ENCODE measurements at places on chromosomes 1 and 21.
A peak's percentile ranks its signal among the peaks of the same experiment; 100 is the strongest.

DNA sequence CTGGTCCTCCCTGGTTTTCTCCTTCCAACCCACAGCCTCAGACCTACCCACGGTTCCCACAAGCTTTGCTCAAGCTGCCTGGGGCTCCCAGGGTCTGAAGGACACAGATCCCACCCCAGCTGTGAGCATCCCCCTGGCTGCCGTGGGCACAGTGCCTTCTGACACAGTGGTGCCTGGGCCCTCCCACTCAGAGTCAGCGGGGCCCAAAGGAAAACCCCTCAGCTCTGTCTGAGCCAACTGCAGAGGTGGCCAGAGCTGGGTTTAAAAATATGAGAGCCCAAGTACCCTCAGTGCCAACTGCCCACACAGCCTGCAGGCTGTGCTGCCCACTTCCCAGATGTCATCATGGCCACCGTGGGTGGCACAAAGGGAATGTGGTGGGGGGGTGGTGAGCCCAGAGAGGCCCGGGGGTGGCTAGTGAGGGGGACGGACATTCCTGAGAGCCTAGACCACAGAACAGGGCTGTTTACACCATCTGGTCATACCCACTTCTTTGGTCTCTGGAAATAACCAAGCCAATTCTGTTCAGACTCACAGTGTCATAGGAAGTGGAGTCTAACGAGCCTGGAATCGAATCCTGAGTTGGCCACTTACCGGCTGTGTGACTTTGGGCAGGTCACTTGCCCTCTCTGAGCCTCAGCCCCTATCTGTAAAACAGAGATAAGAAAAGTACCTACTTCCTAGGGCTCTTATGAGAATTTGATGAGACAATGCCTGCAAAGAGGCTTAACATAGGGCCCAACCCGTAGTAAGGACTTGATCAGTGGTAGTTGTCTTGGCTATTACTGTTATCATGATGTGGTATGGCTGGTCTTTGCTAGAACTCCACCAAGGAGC is 85.5 kb downstream of the CAMK2N1 start:
- DNase-seq: no peak

DNA sequence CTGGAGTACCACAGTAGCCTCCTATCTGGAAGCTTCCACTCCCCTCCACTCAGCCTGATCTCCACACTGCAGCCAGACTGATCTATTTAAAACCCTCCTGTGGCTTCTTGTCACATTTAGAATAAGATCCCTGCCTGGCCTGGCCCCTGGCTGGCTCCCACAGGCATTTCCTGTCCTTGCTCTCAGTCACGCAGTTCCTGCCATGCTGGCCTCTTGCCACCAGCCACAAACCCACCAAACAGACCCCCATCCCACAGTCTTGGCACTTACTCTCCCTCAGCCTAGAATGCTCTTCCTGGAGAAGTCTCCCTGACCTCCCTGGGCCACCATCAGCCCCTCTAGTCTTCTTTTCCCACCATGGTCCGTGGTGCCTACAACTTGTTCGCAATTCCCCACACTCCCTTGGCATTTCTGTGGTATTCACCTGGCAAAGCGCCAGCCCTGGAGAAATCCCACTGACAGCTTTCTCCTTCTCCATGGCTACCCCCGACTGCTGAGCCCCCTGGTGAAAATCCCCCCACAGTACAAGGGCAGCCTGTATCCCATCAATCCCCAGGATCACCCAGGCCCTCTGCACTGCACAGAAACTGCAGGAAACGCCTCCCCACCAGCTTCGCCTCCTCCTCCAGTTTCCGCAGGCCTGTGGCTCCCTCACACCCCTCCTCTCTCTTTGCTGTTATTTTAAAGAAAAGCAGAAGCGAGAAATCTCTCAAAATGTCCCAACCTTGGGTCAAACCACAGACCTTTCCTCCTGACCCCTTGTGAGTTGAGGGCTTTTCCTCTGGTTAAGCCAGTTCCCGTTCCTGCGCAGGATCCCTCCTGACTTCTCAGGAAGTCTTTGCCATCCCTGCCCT is 94.5 kb downstream of the SYT2 start:
- no peak for DNase-seq

DNA sequence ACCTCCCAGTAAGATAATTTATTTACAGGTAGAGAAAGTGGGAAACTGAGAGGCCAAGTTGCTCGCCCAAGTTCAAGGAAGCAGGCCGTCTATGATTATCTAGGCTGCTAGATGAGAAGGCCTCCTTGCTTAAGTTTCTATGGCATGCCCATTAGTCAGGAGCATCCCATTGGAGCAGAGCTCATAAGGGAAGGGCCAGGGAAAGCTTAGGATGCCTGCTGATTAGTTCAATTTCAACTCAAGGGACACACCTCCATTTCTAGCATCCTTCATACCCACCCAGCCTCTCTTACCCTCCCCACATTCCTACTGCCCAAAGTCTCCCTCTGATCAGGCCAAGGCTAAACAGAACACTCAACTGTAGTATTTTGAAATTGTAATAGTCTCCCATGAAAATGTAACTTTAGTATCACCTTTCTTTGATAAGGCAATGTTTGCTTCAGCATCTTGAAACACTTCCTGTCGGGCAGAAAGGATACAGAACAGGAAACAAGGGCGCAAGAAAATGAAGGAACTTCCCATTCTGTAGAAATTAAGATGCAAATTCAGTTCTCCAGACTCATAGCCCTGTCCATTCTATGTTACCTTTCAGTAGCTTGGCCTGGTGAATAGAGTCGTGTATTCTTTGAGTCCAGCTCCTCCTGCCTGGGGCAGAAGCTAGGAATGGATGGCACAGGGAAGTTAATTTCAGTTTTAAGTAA is 46.3 kb upstream of the TARBP1 start:
- no peak for DNase-seq

GRCh38 chr1:151352021-151352718 is 5.1 kb upstream of the RFX5 start:
- no peak for DNase-seq

DNA sequence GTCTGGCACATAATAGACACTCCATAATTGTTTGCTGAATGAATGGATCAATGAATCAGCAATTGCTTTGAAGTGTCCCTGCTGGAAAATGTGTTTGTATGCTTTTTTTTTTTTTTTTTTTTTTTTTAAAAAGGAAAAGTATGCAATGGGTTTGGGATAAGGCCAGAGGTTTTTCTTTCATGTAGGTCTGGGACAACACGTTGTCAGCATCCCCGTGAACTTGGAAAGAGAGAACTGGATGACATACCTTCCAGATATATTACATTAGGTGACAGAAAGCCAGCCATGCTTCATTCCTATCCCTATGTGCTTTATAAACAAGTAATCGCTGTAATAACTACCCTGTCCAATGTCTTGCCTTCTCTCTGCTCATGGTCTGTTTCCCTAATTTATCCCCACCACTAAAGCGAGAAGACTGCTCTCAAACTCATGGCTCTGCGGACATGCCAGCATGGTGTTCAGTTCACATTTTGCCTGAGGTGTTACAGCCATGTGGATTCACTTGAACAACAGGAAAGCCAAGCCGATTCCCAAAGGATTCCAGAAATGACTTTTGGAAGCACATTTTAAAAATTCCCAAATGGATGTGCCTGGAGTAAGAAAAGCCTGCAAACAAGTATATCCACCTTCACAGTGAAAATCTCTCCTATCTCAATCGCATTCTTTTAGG is 34.8 kb upstream of the GREM2 start:
- no peak for DNase-seq

- no peak for DNase-seq
Measured at GRCh38 chr1:13900583-13900982, 200.6 kb downstream of the PRDM2 start.

DNA sequence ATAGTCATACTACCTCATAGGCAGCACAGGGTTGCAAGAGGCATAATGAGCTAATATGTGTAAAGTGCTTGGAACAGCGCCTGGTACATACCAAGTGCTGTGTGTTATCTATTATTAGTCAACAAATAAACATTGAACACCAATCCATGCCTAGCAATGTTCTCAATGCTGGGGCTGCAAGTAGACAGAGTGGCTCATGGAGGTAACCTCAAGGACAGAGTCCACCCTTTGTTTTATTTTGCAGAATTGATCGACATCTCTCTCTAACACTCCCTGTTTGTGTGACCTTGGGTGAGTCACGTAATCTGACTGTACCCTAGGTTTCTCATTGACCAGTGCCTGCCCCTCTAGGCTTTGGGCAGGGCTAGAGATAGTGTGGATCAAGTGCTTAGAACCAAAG is 164.0 kb upstream of the KLHDC7A start:
- DNase-seq: no peak

GRCh38 chr1:221601166-221601565 is 140.7 kb downstream of the DUSP10 start:
- no peak for DNase-seq

DNA sequence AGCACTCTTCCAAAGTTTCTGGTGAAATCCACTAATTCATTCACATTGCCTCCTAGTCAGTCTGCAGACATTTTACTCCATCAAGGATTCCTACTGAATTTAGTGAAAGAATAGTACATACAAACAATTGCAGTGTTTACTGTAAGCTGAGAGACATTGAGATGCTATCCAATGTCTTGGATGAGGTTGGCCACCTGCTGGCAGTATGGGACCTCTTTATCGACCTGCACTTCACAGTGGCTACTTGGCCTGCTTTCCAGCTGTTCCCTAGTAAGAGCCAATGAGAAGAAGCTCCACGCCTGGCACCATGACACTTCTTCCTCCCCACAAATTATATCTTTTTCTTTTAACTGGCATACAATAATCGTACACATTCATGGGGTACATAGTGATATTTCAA is 51.5 kb upstream of the LRIF1 start:
- no peak for DNase-seq

GRCh38 chr1:175075572-175076568 is 8.2 kb downstream of the TNN start:
- no peak for DNase-seq

DNA sequence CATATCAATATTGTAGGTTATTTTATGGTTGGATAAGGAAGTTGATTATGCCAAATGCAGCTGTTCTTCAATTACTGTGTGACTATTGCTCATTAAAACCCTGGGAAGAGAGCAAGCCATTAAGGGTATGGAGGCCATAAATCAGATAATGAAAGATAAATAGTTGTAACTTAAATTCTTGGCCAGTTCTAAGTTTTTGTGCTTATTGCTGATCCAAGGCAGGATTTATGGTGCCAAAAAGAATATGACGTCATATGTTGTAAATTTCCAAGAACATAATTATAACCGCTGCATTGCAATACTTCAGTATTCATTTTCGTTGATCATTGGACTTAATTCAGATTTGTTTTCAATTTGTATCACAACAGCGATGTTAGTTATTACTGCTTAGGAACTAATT is 211.6 kb downstream of the LRRC40 start:
- no peak for DNase-seq

DNA sequence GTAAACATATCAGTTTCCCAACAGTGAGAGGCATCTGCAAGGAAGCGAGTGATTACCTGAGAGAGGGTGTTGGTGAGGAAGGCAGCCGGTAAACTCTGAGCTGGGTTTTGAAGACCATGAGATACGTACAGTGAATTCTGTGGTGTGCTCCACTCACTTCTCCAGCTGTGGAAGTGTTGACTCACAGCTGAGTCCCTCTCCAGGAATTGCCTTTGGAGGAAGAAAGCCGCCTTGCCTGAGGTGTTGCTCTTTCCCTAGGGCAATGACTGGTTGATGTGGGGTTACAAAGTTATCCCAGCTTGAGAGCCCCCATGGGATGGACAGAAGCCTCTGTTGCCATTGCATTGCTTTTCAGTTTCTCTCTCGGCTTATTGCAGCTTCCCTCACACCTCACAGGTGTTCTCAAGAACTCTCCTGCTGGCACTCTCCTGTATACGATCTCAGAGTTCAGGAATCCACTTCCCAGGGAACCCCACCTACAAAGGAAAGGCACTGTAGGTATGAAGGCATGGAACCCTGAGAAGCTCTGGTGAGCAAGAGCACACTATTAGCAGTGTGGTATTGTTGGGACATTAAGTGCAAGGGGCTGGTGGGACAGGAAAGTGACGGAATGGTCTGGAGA is 10.8 kb downstream of the NHLH1 start:
- DNase-seq: no peak

- DNase-seq: no peak
Measured at GRCh38 chr21:46666941-46667740, 31.7 kb downstream of the PRMT2 start.

GRCh38 chr21:15057285-15057684 is 7.5 kb downstream of the NRIP1 start:
- DNase-seq: no peak

- no peak for DNase-seq
Measured at GRCh38 chr1:86828024-86828423, 85.9 kb downstream of the SELENOF start.

DNA sequence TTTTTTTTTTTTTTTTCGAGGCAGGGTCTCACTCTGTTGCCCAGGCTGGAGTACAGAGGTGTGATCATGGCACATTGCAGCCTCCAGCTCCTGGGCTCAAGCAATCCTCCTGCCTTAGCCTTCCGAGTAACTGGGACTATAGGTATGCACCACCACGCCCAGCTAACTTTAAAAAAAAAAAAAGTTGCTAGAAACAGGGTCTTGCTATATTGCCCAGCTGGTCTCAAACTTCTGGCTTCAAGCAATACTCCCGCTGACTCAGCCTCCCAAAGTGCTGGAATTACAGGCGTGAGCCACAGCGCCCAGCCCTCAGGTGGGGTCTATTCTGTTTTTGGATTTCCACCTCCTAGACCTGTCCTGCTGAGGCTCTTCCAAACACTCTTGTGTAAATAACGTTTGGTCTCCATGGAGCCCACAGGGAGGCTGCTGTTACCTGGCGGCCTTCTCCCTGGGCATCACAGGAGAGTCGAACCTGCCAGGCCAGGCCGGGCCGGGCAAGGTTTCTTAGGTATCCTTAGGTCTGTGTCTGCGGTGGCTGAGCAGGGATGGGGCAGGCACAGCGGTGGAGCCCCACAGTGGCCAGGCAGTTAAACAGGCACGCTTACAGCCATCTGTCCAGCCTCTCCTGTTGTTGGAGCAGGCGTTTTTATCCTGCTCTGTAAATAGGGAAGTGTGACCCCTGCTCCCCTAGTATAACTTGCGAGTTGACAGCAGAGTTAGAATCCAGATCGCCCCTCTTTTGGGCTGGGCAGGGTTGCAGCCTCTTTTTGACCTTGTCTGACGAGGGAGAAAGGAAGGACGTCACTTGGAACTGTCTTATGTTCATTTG is 18.8 kb downstream of the PLEKHM2 start:
- DNase-seq: no peak

- DNase-seq: peak; percentile 42
Measured at GRCh38 chr1:66533804-66534740, at the start of gene SGIP1. TSS of gene SGIP1 (plus strand) at chr1:66534153. CDS start at chr1:66534359, 206 bp downstream.

- DNase-seq: no peak
Measured at GRCh38 chr21:14454016-14455009, 71.4 kb upstream of the HSPA13 start.

- no peak for DNase-seq
Measured at GRCh38 chr21:35575280-35575915, 484.9 kb downstream of the SETD4 start.

GRCh38 chr1:5651964-5652821 is 340.0 kb downstream of the NPHP4 start:
- DNase-seq: no peak

Measured in NCI-H748 treated with DMSO at 0.1 percent for 48 hours (cell line).